ENCODE measurements at places on chromosomes 2 and 18.
A peak's percentile ranks its signal among the peaks of the same experiment; 100 is the strongest.

- DNase-seq: no peak
Observed at GRCh38 chr2:192298664-192299063, 103.9 kb upstream of the TMEFF2 start.

GRCh38 chr2:29114946-29115609 is at the start of gene CLIP4:
TSS of gene CLIP4 (plus strand) at chr2:29115415. CDS start at chr2:29121389, 5,974 bp downstream.
- peak; percentile 72 for DNase-seq

DNA sequence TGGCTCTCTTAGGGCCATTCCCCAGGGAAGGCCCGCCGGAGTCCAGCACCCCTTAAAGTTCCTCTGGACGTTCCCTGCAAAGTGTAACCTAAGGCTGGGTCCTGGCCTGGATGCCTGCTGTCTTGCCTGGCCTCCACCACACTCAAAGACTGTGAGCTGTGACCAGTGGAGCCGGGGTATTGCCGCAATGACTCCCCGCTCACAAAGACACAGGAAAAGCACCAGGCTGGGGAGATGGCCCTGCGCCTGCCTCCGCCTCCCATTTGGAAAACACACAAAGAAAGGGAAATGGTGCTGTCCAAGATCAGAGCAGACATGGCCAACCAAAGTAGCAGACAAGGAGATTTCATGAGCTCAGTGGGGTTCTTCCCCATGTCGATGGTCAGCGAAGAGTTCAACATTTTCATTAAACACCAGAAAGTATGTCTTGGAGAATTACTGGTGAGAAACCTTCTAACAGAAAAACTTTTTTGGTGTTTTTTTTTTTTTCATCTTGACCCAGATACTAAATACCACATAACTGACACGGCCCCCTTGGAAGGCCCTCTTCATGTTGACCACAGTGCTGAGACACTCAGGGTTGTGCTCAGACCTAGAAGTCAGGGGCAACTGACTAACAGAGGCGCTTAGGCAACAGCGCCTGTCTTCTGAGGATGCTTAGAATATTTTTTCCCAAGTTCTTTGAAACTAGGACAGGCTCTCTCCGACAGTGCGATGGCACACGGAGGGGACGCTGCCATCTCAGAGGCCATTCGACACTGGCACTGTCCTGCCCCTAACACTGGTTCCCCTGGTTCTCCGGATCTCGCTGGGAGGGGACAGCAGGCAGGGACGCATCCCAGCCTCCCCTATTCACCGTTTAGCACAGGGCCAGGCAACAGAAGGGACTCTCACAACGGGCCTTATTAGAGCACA is 226.4 kb upstream of the ID2 start:
- DNase-seq: no peak

DNA sequence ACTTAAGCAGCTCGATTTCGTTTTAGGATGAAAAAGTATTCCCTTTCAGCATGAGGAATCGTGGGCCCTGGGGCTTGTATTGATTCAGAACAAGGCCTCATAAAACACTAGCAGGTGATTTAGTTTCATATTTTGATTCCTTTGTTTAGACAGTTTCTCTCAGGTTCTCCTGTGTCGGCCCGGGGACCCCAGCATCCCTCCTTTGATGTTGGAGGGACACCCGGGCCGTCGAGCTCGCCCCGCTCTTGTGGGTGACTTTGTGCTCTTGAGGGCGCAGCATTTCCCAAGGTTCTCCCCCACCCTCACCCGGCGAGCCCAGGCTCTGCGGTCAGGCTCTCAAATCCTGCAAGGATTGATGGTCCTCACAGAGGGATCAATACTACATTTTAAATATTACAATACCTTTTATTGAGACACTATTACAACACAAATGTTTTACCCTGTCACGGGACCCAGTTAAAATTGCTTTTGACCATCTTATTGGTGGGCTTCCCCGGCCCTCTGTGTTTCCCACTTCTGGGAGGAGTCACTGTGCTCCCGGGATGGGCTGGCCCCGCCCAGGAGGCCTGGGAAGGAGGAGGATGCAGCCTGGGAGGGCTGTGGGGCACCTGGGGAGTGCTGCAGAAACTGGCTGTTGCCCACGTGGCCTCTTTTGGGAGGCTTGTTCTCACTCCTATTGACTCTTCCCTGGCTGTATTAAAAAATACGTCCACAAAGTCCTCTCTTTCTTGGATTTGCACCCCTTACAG is 222.6 kb downstream of the INSIG2 start:
- DNase-seq: no peak

- no peak for DNase-seq
Observed at GRCh38 chr18:42228581-42228980, 273.5 kb downstream of the PIK3C3 start.

DNA sequence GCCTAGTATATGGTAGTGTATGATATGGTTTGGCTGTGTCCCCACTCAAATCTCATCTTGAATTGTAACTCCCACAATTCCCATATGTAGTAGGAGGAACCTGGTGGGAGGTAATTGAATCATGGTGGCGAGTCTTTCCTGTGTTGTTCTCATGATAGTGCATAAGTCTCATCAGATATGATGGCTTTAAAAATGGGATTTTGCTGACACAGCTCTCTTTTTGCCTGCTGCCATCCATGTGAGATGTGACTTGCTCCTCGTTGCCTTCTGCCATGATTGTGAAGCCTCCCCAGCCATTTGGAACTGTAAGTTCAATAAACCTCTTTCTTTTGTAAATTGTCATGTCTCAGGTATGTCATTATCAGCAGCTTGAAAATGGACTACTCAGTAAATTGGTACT is 9.5 kb upstream of the SCN1A start:
- DNase-seq: no peak

GRCh38 chr2:199382091-199382490 is 75.6 kb downstream of the SATB2 start:
- DNase-seq: no peak

GRCh38 chr2:99088017-99088416 is 53.5 kb upstream of the C2orf15 start:
- DNase-seq: no peak

GRCh38 chr2:61117534-61117933 is 44.5 kb upstream of the C2orf74 start:
- no peak for DNase-seq

- DNase-seq: no peak
Observed at GRCh38 chr2:97951155-97951680, 44.5 kb downstream of the TMEM131 start.

- DNase-seq: no peak
Observed at GRCh38 chr2:232058931-232059330, 97.4 kb downstream of the DIS3L2 start.

- no peak for DNase-seq
Observed at GRCh38 chr2:35960596-35960995, 395.0 kb upstream of the CRIM1 start.

GRCh38 chr18:48186131-48186766 is 222.9 kb downstream of the ZBTB7C start:
- no peak for DNase-seq

GRCh38 chr2:11290211-11290610 is 54.2 kb downstream of the ROCK2 start:
- DNase-seq: no peak

DNA sequence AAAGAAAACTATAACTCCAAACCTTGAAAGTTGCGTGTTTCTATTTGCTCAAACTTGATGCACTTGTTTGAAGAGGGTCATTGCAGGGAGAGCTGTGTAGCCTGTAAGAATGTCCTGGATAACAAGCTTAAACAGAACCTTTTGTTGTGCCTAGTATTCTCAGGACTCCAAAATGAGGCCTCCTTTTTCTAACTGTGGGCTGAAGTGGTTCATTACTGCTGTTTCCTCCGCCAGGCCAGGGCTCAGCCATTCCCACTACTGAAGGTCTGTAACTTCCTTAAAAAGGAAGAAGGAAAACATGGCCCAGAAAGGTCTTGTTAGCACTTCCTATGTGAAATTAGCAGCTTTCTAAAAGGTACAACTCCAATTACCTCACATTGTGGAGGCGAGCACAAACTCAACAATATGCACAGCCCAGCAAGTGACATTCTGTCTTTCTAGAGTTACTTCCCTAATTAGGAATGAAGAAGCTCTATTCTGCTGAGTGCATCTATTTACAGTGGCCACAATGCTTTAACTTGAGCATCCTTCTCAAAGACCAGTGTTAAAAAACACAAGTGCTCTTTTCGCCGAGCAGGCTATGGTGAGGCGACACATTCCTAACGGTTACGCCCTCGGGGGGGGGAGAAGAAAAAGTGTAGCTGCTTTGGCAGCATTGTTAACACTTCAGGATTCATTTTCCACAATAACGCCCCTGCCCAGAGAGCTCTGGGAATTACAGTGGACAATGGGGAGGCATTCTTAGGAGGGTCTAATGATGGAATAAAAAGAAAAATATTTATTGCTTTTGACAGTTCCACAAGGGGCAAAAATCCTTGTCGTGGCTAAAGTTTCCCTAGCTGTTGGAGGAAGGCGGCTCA is 136.9 kb upstream of the SIX3 start:
- DNase-seq: no peak

- peak; percentile 74 for DNase-seq
Observed at GRCh38 chr2:68643011-68643873, at the start of gene PROKR1. TSS of gene PROKR1 (plus strand) at chr2:68643579. CDS start at chr2:68645822, 2,243 bp downstream.

DNA sequence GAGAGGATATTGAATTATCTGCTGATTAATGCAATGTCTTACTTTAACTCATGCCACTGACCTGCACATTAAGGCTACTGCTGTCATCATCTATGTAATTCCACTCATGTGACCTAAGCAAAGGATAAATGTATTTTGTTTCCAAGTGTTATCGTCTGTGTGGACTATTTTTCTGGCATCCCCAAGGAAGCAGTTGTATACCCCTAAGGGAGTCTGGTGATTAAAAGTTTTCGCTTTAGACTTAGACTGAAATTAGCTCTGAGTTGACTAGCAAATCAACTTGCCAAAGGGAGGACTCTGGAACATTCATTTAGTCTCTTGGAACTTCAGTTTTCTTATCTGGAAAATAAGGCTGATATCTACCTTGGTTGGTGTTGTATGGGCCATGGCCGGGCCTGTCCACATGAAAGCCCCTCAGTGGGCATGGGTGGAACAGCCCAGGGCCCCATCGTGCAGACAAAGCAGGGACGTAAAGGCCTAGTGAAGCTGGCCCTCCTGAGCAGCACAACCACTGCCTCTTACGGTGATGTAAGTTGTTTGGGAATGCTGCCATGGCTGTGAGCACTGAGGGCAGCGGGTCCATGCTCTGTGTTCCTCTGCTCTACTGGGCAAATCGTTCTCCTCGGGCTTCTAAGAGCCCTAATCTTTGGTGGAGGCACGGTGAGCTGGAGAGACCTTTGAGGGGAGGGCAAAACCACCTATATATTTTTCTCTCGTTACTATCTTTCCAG is 144.4 kb upstream of the RNF152 start:
- DNase-seq: no peak

- DNase-seq: no peak
Observed at GRCh38 chr2:203550266-203550665, 15.2 kb upstream of the RAPH1 start.

DNA sequence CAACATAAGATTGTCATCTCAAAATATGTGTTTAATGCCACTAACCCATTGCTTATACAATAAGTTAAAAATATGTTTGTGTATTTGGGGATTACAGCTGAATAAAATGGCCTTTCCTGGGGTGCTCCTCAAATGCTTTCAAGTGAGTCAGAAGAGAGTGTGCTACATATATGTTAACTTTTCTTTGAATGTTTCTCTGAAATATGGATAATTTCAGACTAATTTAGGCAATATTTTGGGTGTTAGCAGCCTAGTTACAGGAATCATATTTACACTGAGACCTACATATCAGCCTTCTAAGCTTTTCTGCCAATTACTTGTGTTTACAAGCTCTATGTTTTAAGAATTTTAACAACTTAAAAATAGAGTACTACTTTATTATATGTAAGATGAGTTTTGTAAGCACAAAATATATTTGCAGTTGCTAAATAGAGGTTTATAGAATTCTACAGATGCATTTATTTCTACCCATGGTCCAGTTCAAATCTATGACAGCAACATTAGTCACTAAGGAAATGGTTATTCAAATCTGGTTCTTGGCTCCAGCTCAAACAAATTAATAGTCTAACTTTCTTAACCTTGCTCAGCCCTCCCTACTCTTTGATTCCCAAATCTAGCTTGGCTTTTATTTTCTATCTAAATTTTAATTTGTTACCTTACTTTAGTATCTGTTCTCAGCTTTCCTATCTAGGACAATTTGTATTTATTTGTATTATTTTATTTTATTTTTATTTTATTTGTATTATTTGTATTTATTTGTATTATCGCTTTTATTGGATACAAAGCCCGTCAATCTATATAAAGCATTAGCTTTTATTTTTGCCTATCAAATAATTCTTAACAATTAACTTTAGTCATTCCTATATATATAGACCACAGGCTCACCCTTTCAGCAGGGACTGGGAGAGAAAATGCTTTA is 48.9 kb downstream of the FSIP2 start:
- DNase-seq: no peak

DNA sequence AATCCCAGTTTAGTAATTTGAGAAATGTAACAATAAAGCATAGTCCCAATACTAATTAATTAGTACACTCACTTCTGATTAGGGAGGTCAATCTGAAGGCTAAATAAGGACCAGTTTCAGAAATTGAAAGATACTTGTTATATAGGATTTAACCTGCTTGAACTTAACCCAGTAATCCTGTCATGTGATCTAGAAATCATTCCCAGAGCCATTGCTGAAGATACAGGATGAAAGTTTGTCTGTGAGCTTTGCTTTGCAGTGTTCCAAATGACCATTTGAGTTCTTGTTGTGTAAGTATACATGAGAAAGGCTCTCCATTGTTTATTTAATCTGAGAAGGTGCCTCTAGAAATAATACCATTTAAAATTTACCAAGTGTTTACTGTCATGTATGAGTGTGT is 52.2 kb downstream of the GALNT1 start:
- DNase-seq: no peak

DNA sequence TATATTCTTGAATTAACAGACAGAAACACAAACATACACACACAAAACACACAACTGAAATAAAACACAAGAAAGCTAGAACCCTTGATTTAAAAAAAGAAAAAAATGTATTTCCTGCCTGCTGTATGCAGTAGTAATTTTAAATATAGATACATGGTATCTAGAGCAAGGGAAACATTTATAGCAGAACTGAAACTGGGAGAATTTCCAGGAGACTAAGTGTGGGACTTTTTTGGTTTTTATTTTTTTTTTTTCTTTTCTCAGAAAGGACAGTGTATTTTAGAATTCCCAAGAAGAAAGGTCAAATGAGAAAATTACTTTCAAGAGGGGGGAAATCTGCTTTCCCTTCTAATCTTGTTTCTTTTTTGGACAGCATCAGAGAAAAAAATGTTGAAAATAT is 558.9 kb upstream of the PKDCC start:
- no peak for DNase-seq

DNA sequence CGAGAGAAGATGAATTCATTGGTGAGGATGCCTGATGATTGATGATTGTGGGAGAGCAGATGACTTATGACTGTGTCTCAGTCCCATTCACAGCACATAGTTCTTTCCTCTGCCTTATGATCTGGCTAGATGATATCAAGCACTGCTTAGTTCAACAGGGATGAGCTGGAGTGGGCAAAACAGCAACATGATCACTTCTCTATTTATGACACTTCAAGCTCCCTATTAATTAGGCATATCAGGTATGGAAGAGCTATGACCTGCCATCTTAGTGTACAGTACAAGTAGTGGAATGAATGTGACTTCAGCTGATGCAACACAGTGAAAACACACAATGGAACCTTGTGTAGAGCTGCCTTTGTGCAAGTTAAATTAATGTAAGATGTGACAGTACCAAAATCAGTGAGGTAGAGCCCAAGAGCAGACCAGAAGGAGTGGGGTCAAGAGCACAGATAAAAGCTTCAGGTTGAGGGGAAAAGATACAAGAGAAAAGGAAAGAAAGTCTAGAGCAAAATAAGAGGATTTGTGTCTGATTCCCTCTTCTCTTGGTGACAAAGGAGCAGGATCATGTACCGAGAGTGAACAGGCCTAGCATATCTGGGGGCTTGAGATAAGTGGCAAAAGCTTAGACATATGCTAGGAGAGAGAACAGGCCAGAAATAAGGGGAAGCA is 93.0 kb upstream of the MYO3B start:
- DNase-seq: no peak

- no peak for DNase-seq
Observed at GRCh38 chr2:216132585-216132984, 23.4 kb downstream of the XRCC5 start.
